ENCODE measurements at places on chromosomes 12 and 14. TPM values are rescaled to one million over a fixed set of nuclear protein-coding genes. Genes with fewer than 3 reads are reported as not detected.
A peak's percentile ranks its signal among the peaks of the same experiment; 100 is the strongest.

DNA sequence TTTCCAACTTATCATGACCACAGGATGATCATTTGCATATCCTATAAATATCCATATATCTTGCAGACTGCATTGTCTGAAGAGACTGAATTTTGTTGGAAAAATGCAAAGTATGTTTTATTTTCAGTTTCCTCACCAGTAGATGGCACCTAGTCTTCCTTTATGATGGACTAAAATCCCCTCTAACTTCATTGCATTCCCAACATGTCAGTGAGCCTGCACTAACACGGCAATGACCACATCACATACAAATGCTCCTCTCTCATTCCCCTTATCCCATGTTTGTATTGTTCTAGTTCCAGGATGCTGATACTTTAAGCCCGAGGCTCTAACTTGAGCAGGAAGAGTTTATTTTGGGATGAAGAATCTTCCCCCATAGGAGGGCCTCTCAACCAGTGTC is 24.7 kb upstream of the MYBPC1 start:
- H3K4me3 ChIP-seq, result peak overlapping the region; percentile 9
- H3K27me3 ChIP-seq, result peaks cover 14% of the 10 kb centered on the region
- DNase-seq, result peak; percentile 13

- no peaks in the 10 kb centered on the region for H3K36me3 ChIP-seq
- no peaks in the 10 kb centered on the region for H3K27me3 ChIP-seq
- H3K4me3 ChIP-seq, result no peak overlapping the region
- no peak for DNase-seq
- H3K27ac ChIP-seq, result no peak overlapping the region
- no peaks in the 10 kb centered on the region for H3K4me1 ChIP-seq
These were observed 350.7 kb downstream of the RMST start for GRCh38 chr12:97813301-97813700.

DNA sequence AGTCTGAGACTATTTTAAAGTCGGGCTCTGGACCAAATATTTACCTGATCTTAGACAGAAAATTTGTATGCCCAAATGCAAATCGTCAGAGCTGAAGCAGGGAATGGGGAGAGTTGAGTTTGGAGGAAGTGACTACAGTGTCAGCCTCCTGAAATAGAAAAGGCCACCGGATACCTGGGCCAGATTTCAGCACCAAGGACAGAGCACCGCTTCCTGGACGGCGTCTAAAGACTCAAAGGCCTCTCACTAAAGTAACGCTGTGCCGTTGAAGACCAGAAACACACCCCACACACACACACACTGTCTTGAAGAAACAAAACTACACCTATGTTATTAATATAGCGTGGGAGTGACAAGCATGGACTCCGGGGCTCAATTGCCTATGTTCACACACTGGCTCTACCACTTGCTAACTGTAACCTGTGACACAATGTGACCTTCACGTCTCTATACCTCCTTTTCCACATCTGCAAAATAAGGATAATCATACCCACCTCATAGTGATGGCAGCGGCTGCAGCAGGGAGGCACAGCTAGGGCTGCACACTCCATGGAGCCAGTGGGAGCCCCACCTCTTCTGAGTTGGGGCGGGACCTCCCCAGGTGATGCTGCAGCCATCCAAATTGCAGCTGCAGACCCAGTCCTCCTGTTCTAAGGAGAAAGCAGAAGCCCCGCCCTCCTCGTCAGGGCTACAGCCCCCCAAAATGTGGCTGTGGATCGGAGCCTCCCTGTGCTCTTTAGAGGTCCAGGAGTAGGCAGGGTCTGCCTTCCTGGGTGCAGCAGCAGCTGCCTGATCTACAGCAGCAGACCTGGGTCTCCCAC is 35.6 kb downstream of the KRT76 start:
- H3K27ac ChIP-seq, result peak overlapping the region; percentile 53
- no peaks in the 10 kb centered on the region for H3K4me1 ChIP-seq
- no peaks in the 10 kb centered on the region for H3K36me3 ChIP-seq
- no peak for DNase-seq

GRCh38 chr12:14723763-14724162 is 27.4 kb upstream of the GUCY2C start:
- no peak overlapping the region for H3K27ac ChIP-seq
- no peak overlapping the region for H3K4me3 ChIP-seq
- H3K36me3 ChIP-seq, result no peaks in the 10 kb centered on the region
- peaks cover 9% of the 10 kb centered on the region for H3K27me3 ChIP-seq
- peaks cover 6% of the 10 kb centered on the region for H3K4me1 ChIP-seq
- DNase-seq, result peak; percentile 32

STK38L gene
- 10.3 TPM for polyA plus RNA-seq

DNA sequence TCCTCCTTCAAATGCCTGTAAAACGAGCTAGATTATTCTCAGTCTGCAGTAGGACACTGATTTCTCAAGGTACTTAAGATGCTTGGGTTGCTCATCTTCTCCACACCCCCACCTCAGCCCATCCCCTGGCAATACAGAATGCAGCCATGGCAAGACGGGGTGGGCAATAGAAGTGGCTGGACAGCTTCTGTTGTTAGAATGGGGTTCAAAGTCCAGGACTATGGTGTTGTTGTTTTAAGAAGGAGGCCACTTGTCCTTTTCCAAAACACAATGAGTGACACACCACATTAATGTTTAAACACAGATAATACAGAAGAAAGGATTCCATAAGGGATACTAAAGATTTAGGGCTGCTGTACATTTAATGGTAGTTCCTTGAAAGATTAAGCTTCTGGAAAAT is 188.9 kb upstream of the BCL2L14 start:
- no peak for DNase-seq
- H3K27ac ChIP-seq, result no peak overlapping the region
- H3K27me3 ChIP-seq, result no peaks in the 10 kb centered on the region
- no peak overlapping the region for H3K4me3 ChIP-seq
- H3K36me3 ChIP-seq, result peaks cover 24% of the 10 kb centered on the region

GRCh38 chr12:56104815-56105608 is 653 bp downstream of the PA2G4 start:
- no peaks in the 10 kb centered on the region for H3K27me3 ChIP-seq
- DNase-seq, result no peak
- peak overlapping the region; percentile 98 for H3K27ac ChIP-seq

RNASE3 gene
- not detected for polyA plus RNA-seq

GYS2 gene
- polyA plus RNA-seq, result not detected

VIPAS39 gene
- 11.9 TPM for polyA plus RNA-seq

Measured in naive B cell (primary cell).